ENCODE measurements at places on chromosomes 2 and 18.

DNA sequence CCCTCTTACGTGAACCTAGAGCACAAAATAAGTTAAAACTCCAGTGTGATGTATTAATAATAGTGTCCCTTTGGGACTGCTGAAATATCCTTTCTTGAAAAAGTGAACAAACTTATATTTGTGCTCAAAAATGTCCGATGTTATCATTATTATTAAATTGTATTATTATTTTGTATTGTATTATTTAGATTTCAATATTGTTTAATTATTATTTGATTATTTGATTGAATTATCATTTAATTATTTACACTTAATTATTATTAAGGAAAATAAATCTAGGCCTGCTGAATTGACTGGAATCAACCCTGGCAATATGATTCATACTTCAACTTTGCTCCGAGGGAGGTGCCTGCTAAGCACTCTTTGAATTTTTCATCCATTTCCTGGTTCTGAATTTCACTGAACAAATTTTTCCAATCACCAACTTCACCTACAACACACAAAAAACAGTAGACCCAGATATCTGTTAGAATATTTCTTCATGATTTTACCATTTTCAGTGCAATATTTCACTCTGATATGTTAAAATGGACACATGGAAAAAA lies 10.9 kb upstream of the EIF2AK2 start:
- DNase-seq = no peak

DNA sequence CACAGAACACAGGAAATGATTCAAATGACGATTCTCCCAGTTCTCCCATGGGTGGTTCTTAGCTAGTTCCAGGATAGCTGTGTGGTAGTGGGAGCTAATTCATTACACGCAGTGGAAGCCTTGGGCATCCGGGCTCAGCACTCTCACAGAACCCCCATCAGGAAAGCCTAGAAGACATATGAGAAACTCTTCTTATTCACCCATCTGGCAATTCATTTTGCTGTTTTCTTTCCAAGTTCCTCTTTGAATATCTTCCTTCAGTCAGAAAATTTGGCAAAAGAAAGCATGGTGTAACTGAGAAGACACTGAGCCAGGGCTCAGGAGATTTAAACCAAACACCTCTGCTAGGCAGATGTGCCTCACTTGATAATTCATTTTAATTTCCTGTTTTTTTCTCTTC lies 85.2 kb upstream of the FN1 start:
- no peak for DNase-seq

DNA sequence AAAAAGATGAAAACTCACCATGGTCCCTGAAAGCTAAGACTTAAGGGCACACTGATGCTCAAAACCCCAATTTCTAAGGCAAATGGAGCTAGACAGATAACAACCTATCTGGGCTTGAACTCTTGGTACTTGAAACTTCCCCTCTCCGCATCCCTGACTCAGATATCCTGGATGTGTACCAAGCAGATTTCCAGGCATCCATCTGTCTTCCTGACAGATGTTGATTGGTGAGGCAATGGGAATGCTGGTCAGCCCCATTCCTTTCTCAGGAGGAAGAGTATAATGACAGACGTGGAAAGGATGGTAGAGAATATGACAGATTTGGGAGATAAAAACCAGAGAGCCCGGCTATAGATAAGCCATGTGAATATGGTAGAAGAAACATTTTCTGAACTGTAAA lies 69.2 kb downstream of the ADD2 start:
- DNase-seq = no peak

DNA sequence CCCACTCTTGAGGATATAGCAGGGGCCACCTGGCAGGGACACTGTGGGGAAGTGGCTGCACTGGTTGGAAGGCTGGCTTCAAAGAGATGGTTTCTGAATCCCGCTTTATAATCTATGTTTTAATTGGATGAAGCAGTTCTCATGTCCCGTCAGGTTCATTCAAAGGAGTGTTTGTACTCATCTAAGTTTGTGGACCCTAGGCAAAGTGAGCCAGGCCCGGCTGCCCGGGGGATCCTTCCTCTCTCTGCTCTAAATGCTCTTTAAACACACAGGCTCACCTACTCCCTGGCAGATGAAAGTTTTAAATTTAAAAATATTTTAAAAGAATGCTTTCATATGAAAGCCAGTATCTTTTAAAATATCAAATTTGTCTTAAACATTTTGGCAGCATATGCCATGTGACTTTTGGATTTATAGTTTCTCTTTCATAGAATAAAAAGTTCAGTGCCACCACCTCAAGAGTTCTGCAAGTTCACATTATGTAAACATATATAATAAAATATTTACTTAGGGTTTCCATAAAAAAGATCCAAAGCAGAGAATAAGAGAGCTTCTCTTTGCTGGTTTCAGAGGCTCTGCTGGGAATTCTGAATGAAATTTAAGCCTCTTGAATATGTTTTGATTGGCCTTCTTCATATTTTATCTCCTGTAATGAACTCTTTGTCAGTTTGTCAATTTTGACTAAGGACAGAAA lies 143.5 kb upstream of the ALPP start:
- DNase-seq = no peak

DNA sequence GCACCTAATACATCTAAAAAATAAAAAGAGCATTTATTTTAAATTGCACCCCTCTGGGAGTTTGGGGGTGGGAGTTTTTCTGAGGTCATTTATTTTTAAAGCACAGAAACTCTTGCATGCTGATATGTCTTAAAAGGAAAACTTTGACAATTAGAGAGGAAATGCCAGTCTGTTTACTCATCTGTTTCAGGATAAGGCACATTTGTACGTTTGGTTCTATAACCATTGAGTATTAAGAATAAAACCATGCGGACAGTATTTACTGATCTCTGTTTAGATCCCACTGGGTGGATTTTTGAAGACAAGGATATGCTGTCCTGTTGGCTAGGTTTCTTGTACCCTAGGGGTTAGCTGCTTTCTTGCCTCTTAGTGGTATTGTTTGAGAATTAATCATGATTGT lies 122.9 kb downstream of the TANC1 start:
- no peak for DNase-seq

DNA sequence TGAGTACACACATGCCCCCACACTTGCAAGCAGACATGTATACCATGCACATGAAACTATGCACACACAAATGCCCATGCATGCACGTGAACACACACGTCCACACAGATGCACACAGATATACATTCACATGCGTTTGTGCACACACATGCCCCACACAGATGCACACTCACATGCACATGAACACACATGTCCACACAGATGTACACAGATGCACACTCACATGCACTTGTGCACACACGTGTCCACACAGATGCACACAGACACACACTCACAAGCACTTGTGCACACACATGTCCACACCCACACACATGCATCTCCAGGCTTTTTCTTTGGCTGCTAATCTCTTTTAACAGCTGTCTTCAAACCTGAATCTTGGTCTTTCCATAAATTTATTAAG lies 31.1 kb downstream of the SNTG2 start:
- DNase-seq = no peak

DNA sequence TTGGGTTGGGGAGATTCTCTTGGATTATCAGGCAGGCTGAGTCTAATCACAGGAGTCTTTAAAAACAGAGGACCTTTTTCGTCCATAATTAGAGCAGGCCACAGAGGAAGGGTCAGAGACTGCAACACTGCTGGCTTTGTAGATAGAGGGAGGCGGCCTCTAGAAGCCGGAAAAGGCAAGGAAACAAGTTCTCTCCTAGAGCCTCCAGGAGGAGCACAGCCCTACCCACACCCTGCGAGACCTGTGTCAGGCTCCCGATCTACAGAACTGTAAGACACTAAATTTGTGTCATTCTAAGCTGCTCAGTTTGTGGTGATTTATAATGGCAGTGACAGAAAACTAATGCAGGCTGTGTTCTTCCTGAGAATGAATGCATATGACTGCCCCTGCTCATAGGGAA lies 15.3 kb downstream of the ID2 start:
- no peak for DNase-seq

All from AG04449 (cell line).